ENCODE measurements at places on chromosomes 1 and 21.
A peak's percentile ranks its signal among the peaks of the same experiment; 100 is the strongest.

- no peak for DNase-seq
Measured at GRCh38 chr1:227449051-227449450, 114.3 kb upstream of the ZNF678 start.

DNA sequence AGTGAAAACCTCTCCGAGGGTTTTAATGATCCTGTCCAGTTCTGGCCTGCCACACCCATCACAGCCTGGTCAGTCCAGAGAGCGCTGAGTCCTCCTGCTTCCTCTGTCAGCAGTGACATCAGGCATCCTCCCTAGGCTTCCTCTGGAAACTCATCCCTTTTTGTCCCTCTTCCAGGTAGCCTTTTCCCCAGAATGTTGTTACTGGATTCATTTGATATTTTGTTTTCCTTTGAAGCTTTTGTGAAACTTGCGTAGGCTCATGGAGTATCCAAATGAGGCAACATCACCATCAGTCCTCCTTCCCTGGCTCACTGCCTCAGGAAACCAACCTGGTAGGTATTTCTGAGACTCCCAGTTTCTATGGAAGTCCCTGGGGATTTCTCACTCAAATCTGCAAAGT is 27.0 kb upstream of the IGSF3 start:
- DNase-seq = no peak

GRCh38 chr1:202569393-202570322 is 140.6 kb downstream of the SYT2 start:
- DNase-seq = no peak

DNA sequence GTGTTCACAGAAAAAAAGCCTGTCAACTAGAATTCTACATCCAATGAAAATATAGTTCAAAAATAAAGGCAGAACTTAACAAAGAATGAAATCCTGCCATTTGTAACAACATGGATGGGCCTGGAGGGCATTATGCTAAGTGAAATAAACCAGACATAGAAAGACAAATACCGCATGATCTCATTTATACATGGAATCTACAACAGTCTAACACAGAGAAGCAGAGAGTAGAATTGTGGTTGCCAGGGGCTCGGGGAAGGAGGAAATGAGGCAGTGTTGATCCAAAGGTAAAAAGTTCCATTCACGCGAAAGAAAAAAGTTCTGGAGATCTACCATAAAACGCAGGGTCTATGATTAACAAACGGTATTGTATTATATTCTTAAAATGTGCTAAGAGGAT is 282.6 kb downstream of the MRPL39 start:
- DNase-seq = no peak

DNA sequence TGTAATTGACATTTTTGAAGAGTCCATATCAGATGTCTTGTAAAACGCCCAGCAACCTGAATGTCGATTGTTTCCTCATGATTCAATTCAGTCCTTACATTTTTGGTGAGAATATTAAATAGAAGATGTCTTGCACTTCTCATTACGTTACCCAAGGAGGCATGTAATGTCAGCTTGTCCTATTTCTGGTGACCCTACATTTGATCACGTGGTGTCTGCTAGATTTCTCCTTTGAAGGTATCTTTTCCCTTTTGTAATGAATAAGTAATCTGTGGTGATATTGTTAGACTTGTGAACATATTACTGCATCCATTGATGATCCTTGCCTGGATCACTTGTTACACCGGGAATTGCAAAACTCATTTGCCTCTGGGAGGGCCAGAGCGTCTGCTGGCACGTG is 87.6 kb upstream of the DISP3 start:
- DNase-seq = no peak

DNA sequence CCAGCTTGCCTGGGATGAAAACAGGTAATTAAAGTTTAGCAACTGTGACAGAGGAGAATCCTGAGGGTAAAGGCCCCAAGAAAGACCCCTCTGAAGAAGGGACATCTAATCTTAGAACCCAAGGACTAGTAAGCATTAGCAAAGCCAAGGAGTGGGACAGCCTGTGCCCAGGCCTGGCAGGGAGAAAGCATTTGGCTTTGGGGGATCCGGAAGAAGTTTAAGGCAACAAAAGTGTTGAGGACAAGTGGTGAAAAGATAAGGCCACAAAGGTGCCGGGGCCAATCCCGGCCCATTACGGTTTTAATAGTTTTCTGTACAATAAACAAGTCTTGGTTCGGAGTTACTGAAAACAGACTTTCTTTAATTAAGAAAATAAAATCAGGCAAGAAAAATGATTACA is 275.5 kb downstream of the TM2D1 start:
- no peak for DNase-seq

- no peak for DNase-seq
Measured at GRCh38 chr1:185776522-185776921, 42.3 kb downstream of the HMCN1 start.

DNA sequence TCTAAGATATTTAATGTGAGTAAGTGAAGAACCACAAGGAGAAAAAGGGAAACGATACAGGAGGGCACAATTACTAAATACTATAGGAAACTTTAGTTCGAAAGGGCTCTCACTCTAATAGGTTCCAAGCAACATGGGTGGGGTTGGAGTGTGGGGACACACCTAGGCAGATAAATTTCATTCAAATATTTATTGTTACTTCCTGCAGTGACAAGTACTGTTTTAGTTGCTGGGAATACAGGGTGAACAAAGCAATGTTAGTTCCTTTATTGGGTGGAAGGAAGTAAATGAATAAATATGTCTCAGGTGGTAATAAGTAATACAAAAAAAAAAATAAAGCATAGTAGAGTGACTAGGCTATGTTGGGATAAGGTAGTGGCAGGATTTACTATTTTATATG is 73.2 kb upstream of the B3GALT2 start:
- DNase-seq = no peak

DNA sequence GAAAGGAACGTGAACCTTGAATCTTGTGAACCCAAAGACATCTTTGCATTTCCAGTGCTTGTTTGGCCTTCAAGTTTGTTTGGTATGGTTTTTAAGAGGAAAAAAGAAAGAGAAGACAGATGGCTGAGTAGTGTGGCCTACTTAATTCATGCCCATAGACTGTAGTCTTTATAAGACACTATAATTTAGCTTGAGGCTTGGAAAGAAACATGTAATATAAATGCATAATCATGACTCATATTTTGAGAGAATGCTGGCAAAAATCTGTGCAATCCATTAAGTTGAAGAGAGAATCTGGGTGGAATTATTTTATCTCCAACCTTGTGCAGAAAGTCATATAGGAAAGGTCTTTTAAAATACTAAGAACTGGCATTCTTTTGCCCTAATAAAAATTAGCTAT is 179.3 kb downstream of the SIPA1L2 start:
- DNase-seq = no peak

DNA sequence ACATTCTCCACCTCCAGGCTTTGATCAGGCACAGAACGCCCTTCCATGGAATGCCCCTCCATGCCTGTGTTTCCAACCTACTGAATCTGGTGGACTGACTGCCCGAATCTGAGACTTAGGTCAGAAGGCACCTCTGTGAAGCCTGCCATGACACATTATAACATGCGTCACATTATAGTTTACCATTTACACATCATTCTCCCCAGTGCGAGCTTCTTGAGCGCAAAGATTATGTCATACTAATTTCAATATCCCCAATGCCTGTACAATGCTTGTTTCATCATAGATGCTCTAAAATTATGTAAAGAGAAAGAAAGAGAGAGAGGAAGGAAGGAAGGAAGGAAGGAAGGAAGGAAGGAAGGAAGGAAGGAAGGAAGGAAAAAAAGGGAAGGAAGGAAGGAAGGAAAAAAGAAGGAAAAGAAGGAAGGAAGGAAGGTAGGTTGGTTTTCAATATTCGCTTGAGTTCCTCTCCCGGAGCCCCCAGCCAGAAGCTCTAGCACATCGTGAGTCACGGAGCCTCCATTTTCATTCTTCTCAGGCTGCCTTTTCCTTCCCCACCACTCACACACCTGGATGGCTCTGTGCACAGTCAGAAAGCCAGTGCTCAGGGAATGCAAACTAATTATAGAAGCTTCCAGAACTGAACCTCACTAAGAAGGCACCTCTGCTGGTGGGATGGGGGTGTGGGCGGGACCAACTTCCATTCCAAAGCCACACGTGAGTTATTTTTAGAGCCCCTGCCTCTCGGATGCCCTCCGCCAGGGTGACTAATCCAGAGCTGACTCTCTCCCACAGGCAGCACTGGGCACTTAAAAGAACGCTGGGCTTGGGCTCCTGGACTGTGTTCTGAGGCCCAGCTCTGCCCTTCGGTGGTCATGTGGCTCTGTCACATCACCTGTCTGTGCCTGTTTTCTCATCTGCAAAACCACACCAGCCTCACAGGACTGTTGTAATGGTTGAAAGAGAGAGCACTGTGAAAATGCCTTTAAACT is 27.4 kb downstream of the LAMB3 start:
- no peak for DNase-seq

GRCh38 chr1:231241750-231242149 is 738 bp downstream of the GNPAT start:
- no peak for DNase-seq

- DNase-seq = no peak
Measured at GRCh38 chr21:39737376-39738000, 7.5 kb upstream of the IGSF5 start.

DNA sequence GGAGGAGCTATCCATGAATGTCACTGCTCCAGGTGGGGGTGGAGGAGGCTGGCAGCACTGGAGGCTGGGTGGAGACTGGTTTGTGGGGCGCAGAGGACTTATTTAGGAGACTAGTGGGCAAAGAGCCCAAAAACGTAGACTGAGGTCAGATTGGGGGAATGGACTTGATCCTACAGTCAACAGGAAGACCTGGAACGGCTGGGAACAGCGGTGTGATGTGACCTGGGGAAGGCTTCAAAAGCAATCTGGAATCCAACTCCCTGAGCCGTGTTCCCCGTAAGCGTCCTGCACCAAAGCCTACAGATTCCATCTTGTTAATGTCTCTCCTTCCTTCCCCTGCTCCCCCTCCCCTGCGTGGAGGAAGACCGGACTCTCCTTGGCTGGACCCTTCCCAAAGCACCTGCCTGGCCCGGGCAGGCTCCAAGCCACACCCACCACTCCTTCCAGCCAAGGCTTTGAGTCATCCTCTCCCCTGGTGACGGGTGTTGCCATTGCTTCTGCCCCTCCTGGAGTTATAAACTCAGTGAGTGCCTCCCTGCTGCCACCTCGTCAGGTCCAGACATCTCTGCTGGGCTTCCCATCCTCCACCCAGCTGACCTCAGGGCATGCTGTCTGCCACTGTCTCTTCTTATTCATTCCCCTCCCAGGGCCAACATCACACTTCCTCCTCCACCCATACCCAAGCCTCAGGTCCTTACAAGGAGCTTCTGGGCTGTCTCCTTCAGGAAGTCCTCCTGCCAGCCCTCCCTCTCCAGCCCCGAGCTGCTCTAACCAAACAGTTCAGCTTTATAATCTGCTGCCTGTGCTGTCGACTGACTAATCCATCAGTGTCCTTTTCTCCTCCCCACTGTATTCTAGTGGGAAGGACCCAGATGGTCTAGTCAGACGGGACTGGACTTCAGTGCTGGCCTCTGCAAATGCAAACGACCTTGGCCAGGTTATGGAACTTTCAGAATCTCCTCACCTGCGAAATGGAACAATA is 1.6 kb upstream of the CLSTN1 start:
- peak; percentile 20 for DNase-seq

DNA sequence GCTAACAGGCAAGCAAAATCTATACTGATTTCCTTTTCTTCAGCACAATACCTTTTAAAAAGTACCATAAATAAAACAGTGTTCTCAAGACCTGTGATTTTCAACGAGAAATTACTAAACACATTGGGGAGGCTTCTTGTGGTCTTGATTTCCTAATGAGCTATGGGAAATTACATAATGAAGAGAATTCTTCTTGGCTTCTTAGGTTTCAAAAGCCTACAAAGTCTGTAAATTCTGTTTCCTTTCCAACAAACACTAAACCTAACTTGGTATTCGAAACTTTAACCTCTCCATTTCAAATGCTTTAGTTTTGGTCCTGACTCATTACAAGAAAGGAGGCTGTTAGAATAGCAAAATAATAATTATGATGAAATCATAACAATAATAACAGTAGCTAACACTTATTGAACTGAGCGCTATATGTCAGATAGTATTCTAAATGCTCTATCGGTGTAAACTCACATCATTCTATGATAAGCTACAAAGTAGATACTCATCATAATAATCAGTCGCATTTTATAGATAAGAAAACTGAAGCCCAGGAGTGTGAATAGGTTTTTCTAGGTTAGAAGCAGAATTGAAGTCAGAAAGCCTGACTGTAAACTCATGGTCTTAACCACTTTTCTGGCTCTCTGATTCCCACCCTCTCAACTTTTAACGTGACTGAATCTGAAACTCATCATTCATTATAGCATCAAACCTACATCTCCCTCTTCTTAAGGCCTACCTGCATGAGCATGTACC is 486.7 kb downstream of the SMYD3 start:
- no peak for DNase-seq

DNA sequence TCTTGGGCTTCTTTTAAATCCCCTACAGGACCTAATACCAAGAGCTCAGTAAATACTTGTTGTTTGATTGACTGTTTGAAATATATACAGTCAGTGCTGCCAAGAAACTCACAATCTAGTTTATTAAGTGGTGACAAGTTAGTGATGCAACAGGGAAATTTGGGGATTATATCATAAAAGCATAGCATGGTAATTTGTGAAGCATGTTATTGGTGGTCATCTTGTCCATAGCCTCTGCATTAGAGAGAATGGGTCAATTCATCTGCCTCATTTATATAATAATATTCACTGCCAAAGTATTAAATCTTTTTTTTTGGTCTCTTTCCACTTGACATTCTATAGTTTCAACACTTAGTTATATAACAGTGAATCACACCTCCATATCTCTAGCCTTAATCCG is 138.2 kb upstream of the SPAG17 start:
- no peak for DNase-seq

DNA sequence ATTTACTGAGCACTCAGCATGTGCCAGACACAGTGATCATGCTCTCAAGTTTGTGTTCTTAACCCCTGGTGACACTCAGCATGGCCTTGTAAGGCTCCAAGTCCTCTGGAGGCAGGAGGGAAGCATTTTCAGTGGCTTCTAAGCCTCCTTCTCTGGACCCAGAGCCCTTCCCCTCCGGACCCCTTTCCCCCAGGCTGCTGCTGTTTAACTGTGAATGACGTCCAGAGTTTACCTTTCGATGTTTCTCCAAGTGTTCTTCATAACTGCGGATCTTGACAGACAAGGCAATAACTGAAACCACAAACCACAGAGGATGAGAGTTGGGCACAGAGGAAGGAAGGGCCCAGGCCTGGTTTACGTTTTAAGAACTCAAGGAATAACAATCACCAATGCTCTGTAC is 6.5 kb downstream of the MRPS15 start:
- no peak for DNase-seq

DNA sequence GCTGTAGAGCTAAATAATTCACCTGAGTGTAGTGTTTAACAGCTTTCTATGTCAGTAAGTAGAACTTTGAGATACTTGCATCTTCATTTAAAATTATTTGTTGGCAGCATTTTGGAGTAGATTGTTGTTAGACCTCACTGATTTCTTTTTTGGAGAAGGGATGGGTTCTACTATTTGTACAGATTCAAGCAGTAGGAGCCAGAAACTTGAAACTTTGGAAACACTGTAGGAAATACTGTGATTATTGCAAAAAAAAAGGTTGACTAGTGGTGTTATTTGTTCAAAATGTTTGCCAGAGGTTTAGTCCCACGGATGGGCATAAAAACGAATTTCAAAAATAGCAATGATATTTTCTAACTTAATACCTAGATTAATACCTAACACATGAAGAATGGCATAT is 102.7 kb downstream of the ATF6 start:
- DNase-seq = no peak

- DNase-seq = no peak
Measured at GRCh38 chr1:201329286-201329685, 46.0 kb downstream of the PKP1 start.

GRCh38 chr1:81327743-81328142 is 473.0 kb upstream of the ADGRL2 start:
- no peak for DNase-seq

GRCh38 chr1:5200006-5200405 is 545.6 kb downstream of the AJAP1 start:
- DNase-seq = no peak
